ENCODE measurements at places on chromosomes 3 and 15.

- DNase-seq, result no peak
Observed at GRCh38 chr3:105785803-105786202, 83.0 kb downstream of the CBLB start.

DNA sequence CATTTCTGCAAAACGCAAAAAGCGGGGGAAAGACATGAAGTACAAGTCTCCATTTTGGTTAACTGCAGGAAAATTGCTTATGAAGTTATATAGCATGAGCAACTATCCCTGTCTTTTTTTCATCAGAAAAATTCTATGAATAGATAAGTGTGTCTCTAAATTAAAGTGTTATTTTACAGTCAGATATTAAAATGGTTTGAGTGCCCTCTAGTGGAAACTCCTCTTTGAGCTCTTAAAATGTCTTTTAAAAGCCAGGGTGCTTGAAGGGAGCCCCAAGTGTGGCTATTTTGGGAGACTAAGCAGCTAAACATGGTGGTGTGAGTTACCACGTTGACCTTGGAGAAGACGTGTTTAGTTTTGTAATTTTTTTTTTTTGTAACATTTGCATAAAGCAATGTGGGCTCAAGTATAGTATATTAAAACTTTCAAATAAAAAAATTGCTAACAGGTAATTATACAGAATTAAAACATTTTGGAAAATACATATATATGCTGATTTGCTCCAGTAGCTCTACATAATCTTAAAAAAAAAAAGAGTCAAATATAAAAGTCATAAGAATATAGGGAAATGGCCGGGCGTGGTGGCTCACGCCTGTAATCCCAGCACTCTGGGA, 77.2 kb downstream of the PPP2R3A start:
- DNase-seq, result no peak

GRCh38 chr15:80643431-80643951, 51.6 kb upstream of the ABHD17C start:
- DNase-seq, result no peak

GRCh38 chr3:196274585-196274984, 12.9 kb downstream of the PCYT1A start:
- peak; percentile 71 for DNase-seq

- DNase-seq, result no peak
Observed at GRCh38 chr3:194814878-194815357, 129.2 kb downstream of the FAM43A start.
